ENCODE measurements at places on chromosomes 4 and X.

- peak; percentile 14 for DNase-seq
Measured at GRCh38 chr4:37452952-37453280, 208.4 kb downstream of the NWD2 start.

DNA sequence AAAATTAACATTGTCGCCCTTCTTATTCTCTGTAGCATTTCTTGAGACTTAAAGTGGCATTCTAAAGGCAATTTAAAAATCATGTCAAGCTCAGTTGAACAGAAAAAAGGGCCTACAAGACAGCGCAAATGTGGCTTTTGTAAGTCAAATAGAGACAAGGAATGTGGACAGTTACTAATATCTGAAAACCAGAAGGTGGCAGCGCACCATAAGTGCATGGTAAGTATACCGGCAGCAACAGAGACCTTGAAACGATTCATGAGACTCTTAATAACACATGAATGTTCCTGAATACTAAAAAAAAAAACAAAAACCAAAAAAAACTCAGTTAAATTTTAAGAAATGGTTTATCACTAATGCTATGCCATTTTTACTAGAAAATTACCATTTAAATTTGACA lies 82.4 kb upstream of the HPRT1 start:
- DNase-seq, result peak; percentile 15

DNA sequence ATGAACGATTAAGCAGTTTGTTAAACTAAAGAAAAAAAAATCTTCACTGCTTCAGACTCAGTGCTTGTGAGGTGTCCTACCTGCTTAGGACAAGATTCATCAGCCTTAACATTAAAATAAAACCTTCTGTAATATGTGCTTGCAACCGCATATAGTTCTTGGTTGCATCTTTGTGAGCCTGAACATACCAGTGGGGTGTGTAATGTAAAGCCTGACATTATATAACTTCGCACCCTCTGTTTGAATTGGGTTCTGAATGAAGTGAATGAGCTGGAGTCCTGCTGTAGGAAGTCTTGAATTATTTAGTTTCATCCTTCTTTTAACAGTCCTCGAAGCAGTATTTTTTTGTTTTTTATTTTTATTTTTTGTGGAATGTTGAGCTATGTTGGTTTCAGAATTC lies 3.1 kb downstream of the KDM6A start:
- no peak for DNase-seq

DNA sequence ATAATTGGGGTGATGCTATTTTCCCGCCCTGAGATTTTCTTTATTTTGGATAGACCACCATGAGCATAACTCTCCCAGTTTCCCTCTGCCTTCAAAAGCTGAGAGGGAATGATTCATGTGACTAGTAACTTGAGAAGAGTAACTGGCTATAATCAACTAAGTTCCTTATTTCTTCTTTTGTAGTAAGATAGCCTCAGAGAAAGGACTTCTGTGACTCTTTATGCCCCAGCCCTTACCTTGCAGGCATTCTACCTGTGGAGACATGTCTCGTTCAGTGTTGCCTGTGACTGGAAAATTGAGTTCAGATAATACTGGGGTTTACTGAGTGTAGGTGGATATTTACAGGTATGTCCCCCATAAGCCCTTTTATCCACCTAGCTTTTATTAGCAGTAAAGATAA lies 715.4 kb upstream of the HS3ST1 start:
- DNase-seq, result no peak

GRCh38 chrX:119726900-119727555 lies 31.4 kb upstream of the SOWAHD start:
- DNase-seq, result peak; percentile 1

GRCh38 chr4:26749867-26750266 lies 110.8 kb upstream of the STIM2 start:
- no peak for DNase-seq

- no peak for DNase-seq
Measured at GRCh38 chr4:184620212-184620867, 28.9 kb downstream of the CASP3 start.

DNA sequence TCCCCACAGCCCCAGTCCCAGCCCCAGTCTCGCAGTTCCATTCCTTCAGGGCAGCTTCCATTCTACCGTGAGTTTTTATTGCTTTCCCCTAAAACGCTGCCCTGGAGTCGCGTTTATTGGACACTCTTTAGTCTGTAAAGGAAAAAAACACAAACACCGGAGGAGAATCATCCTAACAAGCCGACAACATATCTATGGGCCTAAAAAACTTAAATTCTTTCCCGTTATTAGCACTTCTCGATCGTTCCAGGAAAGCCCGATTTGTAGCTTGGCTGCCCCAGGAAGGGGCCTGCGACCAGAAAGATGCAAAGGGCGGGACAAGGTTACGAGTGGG lies 178.5 kb downstream of the CBR4 start:
- no peak for DNase-seq

GRCh38 chr4:10565166-10565780 lies 108.0 kb upstream of the ZNF518B start:
- no peak for DNase-seq

DNA sequence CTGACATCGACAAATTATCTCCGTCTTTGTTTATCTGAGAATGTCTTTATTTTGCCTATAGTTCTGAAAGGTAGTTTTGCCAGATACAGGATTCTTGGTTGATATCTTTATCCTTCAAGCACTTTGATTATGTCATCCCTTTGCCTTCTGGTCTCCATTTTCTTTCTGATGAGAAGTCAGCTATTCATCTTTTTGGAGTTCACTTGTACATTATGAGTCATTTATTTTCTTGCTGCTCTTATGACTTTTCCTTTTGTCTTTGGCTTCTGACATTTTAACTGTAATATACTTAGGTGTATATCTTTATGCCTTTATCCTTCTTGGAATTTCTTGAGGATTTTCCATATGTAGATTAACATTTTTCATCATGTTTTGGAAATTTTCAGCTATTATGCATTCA lies 51.4 kb downstream of the SHROOM4 start:
- no peak for DNase-seq

- no peak for DNase-seq
Measured at GRCh38 chr4:174377613-174378012, 93.9 kb downstream of the CEP44 start.

GRCh38 chrX:139429913-139430312 lies 100.6 kb upstream of the F9 start:
- no peak for DNase-seq

GRCh38 chrX:147675819-147676218 lies 235.9 kb upstream of the FMR1 start:
- no peak for DNase-seq

GRCh38 chr4:8459867-8460445 lies 19.4 kb downstream of the TRMT44 start:
- DNase-seq, result no peak

- no peak for DNase-seq
Measured at GRCh38 chr4:5403746-5404497, 304.4 kb downstream of the EVC2 start.

GRCh38 chr4:168569066-168569930 lies 72.4 kb downstream of the PALLD start:
- DNase-seq, result peak; percentile 28

DNA sequence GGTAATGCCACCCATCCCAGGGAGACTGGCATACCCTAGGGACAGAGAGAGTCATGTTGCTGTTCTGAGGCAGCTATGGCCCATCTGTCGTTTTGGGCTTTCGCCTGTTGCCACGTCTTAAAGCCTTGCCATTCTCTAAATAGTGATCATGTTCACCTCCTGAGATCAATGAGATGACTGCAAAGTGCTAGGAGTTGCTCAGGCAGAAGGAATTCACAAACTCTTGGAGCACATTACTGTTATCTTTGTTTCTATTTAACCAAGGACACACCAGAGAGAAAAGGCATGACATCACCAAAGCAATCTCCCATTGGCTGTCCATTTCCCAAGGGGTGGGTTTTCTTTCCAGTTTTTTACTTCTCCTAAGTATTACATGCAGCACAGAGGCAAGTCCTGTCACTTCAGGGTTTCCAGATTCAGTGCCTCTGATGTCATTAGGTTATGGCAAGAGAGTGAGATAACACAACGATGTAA lies 37.1 kb upstream of the SETD7 start:
- DNase-seq, result no peak

- DNase-seq, result no peak
Measured at GRCh38 chr4:42371305-42372252, 25.7 kb upstream of the SHISA3 start.

GRCh38 chr4:168077726-168078239 lies 14.6 kb upstream of the ANXA10 start:
- no peak for DNase-seq

GRCh38 chrX:48789366-48790220 lies 3.2 kb downstream of the GATA1 start:
- DNase-seq, result no peak

DNA sequence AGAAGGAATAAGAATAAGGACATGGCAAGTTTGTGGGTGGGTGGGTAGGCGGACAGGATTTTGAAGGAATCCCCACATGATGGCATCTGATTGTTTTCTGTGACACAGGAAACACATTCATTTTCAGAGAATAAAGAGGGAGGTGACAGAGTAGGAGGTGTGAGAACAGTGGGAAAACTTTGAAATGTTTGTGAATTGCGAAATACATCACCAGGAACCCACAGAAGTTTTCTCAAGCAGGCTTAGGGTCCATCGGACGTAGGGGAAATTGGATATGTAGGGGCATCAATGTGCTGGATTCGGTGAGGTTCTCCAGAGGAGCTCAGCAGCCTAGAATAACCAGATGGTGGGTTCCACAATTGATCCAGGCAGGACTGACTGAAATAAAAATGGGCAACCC lies 171.6 kb downstream of the GLRA2 start:
- no peak for DNase-seq

DNA sequence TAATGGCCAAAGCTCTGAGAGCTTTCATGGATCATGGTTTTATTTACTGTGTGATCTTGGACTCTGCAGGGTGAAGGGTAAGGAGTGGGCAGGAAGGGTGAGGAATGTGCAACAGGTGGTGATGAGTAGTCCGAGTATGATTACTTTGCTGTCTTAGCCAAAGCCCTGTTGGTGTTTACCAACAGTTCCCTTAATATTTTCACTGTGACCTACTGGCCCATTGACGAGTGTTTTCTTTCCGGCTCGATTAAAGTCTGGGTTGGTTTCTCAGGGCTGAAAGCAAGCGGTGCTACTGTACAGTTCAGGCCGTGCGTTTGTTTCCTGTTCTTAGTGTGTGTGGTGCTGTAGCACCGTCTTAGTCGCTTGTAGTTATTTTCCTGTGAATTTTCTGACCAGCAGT lies 2.6 kb downstream of the ARHGAP24 start:
- no peak for DNase-seq

DNA sequence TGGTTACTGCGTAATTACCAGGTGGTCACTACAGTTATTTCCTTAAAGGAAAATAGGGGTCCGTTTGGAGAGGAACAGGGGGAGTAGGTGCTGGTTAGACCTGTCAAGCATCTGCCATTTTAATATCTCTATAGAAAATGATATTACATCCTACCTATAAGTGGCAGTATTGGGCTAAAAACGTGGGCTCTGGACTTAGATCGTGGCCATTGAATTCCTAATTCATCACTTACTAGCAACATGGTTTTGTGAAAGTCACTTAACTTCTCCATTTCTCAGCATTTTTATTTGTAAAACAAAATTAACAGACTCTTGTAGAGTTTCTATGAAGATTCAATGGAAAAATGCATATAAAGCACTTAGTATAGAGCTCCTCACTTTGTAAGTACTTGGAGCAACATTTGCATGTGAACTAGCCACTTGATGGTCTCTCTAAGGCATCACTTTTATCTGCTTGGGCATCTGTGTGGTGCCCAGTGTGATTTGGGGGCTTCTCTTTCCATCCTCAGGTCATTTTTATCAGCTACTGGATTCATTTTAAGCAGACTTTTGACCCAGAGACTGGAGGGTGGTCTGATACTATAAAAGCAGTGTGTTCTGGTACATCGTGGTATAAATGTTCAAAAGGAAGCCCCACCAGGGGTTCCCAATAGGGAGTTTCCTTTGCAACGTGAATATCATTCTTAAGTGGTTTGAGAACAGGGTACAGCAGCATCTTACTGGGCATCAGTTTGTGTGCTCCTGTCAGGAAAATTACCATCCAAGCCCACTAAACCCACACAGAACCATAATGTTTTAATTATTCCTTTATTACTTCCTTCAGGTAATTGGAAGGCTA lies 42.7 kb upstream of the RASSF6 start:
- DNase-seq, result no peak

DNA sequence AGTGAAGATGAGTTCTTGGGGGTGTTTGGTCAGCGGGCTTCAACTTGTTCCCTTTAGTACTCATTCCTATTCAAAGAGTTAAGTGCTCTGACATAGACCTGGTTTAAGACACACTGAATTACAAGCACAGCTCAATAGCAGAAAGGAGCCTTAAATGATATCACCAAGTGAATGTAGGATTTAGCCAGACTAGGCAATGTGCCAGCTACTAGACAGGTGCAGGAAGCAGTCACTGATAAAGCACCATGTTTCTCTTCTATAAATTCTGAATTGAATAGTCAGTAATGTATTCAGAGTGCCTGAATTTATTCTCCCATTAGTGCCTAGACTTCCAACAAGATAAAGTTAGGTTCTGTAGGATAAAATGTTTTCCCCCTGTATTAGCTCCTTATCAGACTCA lies 63.6 kb downstream of the ASB9 start:
- DNase-seq, result no peak

GRCh38 chr4:38177641-38178391 lies 217.6 kb downstream of the PTTG2 start:
- DNase-seq, result peak; percentile 52

DNA sequence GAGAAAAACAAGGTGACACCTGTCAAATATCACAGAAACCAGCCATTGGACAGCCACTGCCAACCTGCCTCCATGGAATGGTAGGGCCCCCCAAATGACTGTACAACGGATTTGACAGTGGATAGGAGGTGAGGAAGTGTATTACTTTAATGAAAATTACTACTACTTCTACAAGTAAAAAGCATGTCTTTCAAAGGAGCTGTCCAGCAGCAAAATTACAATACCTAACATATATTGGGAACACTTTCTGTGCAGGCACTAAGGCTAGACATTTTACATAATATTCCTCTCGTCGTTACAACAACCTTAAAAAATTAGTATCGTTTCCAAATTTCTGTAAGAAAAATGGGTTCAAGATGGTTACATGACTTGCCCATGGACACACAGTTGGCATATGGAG lies 14.9 kb downstream of the PPP3CA start:
- DNase-seq, result no peak

- no peak for DNase-seq
Measured at GRCh38 chrX:1601768-1602085, 10.3 kb downstream of the AKAP17A start.

DNA sequence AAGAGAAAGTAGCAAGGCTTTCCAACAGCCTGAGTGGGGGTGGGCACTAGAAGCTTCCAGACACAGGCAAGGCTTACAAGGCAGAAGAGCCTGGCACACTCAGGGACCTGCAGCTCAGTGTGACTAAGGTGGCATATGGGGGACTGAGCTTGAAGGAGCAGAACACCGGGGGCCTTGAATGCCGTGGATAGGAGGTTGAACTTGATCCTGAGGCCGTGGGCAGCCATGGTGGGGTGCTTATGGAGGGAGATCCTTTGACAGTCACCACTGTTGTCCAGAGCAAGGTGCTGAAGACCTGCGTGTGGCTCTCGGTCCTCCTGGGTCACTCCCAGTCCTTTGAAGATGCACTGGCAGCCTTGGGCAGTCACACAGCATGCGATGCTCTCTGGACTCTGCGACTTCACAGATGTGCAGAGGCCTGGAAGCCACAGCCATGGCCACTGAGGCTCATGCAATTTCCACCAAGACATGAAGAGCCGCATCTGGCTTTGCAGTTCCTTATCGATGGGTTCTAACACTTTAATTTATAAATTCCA lies 18.3 kb downstream of the C4orf50 start:
- DNase-seq, result no peak
